GOT3 (cell line): ENCODE measurements at places on chromosomes 2 and 18.

- peak; percentile 51 for DNase-seq
These were observed at the start of gene SNRNP200 for GRCh38 chr2:96305091-96305978. Gene SNRNP200, minus strand, starts transcription at chr2:96305546. Its CDS starts 109 bp downstream, at chr2:96305437.

- no peak for DNase-seq
These were observed 485.2 kb upstream of the SALL3 start for GRCh38 chr18:78494204-78495085.

GRCh38 chr2:70516596-70516995, 37.0 kb downstream of the TGFA start:
- no peak for DNase-seq

DNA sequence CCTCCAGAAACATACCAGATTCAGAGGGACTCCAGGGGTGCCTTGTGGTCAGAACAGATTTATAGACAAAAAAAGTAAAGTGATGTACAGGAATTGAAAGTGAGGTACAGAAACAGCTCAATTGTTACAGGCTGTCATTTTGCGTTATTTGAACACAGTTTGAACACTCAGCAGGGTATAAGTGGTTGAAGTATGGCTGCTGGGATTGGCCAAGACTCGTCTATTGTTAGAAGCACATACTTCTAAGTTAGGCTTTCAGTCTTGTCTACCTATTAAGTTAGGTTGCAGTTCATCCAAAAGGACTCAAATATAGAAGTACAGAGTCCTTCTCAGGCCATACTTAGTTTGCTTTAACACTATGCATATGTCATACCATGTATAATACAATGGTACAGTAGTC, 21.0 kb upstream of the GRB14 start:
- no peak for DNase-seq

- DNase-seq = no peak
These were observed 86.2 kb downstream of the RRM2 start for GRCh38 chr2:10208736-10209135.

DNA sequence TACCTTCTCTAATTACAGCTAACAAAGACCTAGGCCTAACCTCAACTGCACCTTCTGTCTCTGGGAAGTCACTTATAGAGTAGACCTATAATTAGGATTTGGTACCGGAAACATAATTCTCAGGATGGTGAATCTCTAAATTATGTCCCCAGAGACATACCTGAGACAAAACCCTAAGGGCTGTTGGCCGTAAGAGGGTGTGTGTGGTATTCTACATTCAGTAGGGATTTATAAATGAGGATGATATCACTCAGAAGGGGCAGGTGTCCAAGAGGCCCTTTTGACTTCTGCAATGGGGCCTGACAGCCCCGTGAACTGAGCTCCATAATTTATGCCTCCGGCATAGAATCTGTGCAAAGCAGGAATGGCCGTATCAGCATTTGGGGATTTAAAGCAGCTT, 13.5 kb upstream of the DARS1 start:
- no peak for DNase-seq

DNA sequence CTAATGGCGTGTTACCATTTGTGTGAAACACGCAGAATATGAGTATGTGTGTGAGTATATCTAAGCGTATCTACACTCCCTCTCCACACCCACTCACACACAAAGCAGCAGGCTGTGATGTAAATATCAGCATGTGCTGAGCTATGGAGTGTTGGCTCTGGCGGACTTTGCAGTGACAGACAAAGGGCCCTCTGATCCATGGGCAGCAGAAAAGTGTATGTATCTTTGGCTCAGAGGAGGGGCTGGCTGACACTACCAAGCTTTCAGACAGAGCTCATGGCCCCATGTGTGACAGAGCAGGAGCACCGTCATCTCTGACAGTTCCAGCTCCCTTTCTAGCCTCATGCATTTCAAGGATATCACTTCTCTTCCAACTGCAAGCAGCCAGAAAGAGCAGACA, 57.2 kb upstream of the ASB18 start:
- no peak for DNase-seq

DNA sequence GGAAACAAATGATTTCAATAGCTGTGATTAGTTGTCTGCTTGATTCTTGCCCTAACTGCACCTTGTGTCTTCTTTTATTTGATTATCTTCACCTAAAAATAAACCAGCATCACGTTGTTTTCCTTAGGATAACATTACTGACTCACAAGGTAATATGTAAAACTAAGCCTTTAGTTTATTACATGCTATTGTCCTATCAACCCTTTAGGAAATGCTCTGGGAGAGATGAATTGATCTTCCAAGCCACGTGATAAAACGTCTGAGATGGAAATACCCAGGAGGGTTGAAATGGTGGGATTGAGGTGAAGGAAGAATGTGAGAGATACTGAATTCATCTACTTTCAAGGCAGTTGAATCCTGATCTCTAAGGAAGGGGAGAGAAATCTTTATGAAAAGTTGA, 34.5 kb upstream of the TMEM178A start:
- DNase-seq = no peak

- DNase-seq = no peak
These were observed 151.2 kb upstream of the HS6ST1 start for GRCh38 chr2:128469875-128470274.

GRCh38 chr18:24500766-24501165, 40.3 kb downstream of the HRH4 start:
- DNase-seq = no peak

GRCh38 chr2:157438863-157439823, 4.7 kb downstream of the CYTIP start:
- no peak for DNase-seq
